ENCODE measurements at places on chromosomes 5 and 9.

GRCh38 chr5:124948062-124948753 lies 201.8 kb upstream of the ZNF608 start:
- DNase-seq: no peak

- DNase-seq: no peak
These were observed 275.3 kb downstream of the PSAT1 start for GRCh38 chr9:78572266-78572665.

DNA sequence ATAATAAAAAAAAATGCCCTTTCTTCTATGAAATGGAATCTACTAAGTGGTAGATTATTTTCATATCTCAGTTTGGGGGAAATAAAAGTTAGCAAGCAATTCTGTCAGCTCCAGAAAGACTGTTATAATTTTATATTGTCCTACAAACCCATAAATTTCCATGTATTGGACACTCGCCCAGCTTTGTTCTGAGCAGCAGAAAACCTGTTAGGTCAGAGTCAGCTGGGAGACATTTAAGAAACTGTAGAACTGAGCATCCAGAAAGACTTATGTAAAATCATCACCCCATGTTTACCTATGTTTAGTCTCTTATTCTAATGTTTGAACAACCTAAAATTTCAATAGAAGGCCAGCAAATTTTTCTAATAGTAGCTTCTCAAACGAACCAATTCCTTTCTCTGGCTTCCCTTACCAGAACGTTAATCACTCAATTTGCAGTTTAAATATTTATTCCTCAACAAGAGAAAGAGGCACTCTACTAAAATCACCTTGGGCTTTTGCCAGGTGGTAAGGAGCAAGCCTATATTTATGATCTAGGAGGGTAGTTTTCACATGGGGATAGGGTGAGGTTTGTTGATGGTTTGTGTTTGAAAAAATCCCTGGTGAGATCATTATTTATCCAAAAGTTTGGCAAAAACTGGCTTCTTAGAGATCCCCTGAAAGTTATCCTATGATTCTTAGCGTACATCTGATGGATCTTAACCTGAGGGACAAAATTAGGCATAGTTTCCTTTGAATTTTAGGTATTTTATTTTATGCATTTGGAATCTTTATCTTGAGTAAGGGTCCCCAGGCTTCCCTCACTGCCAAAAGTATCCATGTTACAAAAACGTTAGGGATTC lies 34.4 kb downstream of the MACROH2A1 start:
- DNase-seq: no peak

DNA sequence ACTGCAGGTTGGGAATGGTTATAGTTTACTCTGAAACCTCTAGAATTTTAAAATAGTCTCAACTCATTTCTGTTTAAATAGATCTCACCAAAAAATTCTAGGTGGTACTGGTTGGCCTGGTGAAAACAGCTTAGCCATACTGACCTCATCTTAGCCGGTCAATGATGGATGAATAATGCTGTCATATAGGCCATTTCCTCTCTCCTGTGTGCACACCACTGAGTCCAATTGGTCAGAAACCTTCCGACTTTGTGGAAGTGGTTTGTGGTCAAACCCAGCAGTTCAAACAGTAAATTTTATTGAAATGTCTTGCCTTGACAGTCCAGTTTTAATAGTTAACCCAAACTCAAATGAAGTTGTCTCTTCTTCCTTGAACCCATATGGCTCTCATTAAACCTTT lies 98.6 kb downstream of the GIN1 start:
- no peak for DNase-seq

- no peak for DNase-seq
These were observed 318.4 kb downstream of the CWC27 start for GRCh38 chr5:65087154-65087553.

- DNase-seq: no peak
These were observed 45.3 kb downstream of the ROR2 start for GRCh38 chr9:91904588-91905236.

- DNase-seq: no peak
These were observed 134.2 kb upstream of the RGMB start for GRCh38 chr5:98639274-98639673.

DNA sequence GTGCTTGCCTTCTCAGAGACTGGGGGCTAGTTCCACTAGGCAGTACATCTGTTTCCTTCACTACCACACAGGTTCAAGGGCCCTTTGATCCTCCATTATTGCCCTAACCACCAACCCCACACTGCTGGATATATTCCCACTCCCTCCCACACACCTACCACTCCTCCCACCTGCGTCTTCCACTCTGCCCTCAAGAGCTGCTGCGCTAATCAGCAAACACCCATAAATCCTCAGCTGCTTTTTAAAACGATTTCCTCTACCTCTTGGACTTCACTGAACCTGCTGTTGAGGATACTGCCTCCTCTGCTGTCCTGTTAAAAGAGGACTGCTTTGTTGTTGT lies 120.9 kb downstream of the MAPKAP1 start:
- DNase-seq: no peak
